ENCODE measurements at places on chromosomes 6 and 20.

GRCh38 chr6:101086473-101086872 is 205.3 kb upstream of the ASCC3 start:
- no peak for DNase-seq

DNA sequence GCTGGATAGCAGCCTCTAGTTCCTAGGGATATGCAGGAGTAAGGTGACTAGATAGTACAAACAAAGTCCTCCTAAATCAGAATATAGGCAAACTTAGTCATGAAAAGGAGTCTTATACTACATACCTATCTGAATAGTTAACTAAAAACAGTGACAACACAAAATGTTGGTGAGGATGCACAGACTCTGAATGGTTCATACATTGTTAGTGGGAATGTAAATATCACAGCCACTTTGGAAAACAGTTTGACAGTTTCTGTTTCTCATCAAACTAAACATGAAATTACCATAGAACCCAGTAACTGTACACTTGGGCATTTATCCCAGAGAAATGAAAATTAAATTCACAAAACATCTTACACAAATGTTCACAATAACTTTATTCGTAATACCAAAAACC is 17.2 kb downstream of the NFS1 start:
- no peak for DNase-seq

DNA sequence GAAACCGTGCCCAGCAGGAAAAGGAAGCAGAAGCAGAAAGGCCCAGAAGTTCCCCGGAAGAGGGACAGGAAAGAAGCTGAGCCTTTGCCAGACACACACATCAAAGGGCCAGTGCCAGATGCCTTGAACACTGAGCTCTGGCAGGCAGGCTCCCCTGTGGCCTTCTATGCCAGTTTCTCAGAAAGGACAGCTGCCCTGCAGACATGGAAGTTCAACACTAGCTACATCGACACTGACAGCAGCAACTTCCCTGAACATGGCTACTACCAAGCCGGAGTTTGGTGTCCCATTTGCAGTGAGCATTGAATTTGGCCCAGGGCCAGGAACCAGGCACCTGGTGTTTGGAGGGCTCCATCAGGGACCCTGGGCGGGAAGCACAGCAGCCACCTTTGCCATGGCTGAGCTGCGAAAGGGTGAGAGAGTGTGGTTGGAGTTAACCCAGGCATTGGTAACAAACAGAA is 8.0 kb upstream of the RAET1E start:
- peak; percentile 35 for DNase-seq

DNA sequence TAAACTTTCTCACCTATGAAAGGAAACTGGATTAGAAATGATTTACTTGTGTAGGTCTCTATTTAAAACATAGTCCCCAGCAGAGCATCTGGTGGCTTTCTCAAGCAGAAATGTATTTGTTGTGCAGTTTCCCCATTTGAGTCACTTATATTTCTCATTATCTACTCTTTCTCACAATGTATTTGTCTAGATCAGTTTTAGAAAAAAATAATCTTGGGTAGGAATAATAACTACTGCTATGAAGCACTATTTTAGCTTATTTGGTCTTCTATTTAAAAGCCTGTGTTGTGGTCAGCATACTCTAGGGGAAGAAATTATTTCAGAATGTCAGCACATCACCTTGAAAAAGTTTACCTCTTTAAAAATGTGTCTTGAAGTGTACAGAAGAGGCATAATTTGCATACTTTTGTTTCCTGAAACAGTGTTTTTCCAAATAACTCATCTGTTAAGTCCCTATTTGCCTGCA is 60.9 kb upstream of the PRL start:
- no peak for DNase-seq

GRCh38 chr6:96823743-96824142 is 13.5 kb downstream of the GPR63 start:
- DNase-seq = no peak

DNA sequence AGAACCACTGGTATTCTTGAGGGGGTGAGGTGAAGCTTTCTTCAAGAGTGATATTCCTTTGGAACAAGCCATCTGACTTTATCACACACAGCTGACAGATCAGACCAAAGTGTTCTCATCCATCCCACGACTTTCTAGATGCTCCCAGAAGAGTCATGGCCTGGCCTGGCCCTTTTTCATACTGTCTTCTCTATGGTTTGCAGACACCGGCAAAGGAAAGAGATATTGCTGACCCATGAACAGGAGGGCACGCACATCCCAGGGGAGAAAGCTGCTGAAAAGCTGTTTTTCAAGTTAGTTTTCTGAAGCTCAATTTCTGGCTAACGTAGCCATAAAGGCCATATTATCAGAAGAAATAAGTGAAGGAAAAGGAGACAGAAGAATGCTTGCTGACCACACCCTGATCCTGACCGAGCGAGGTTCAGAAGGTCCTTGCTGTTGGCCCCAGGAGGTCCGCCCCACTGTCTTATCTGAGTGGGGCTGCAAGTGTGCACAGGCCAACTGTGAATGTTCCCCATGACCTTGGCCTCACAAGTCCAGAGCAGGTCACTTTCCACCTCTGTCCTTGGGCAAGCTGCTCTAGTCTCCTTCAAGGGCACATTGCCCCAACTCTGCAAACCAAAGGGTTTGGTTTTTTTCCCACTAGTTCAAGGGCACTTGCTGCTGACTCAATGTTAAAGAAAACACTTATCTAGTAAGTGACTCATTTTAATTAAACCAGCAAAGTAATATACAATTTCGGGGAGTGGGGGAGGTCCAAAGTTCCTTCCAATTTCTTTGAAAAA is 2.0 kb downstream of the ACSS1 start:
- no peak for DNase-seq

DNA sequence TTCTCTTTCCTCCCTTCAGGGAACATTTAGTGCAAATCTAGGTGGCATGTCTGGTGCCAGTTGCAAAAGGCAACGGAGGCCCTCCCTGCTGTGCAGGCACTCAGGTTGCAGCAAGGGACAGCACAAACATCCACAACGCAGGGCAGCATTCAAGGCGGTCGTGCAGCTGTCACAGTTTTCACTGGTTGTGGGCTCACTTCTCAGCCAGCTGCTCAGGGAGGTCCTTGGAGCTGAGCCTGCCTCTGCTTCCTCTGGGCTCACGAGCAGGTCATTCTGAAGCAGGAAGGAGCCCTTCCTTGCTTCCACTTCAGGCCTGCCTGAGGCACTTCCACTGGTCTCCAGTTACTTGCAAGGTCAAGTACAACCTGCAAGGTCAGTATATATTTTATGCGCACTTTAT is 3.8 kb upstream of the NPEPL1 start:
- DNase-seq = peak; percentile 83

GRCh38 chr6:138377042-138377441 is 663 bp upstream of the SMIM28 start:
- DNase-seq = no peak

DNA sequence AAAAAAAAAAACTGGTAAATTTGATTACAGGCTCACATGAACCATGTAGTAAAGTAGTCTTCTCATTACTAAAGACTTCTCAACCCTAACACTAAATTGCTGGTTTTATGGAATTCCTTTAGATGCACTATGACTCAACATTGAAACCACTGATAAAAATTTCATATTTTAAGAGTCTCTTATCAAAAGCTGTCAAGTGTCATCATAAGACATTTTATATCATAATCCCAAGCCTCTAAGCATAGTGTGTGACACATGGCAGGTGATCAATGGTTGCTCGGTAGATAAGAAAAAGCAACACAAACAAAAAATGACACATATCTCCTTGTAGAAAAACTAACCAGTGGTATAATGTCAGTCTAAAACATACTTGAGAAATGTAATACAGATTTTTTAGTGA is 258.4 kb downstream of the RNGTT start:
- no peak for DNase-seq

- no peak for DNase-seq
These were observed 39.8 kb upstream of the ARHGAP18 start for GRCh38 chr6:129749749-129750120.

GRCh38 chr20:62780696-62781095 is 15.6 kb upstream of the MRGBP start:
- no peak for DNase-seq

All from DMS 273 treated with DMSO at 0.1 percent for 48 hours (cell line).